Stimulated activated naive CD4-positive, alpha-beta T cell (primary cell): ENCODE measurements at places on chromosomes 16 and 17.

GRCh38 chr16:67279296-67280089 is at the start of gene PLEKHG4:
Gene PLEKHG4 (plus strand): TSS chr16:67279532. CDS start chr16:67280045, 513 bp downstream.
- DNase-seq = peak; percentile 69

DNA sequence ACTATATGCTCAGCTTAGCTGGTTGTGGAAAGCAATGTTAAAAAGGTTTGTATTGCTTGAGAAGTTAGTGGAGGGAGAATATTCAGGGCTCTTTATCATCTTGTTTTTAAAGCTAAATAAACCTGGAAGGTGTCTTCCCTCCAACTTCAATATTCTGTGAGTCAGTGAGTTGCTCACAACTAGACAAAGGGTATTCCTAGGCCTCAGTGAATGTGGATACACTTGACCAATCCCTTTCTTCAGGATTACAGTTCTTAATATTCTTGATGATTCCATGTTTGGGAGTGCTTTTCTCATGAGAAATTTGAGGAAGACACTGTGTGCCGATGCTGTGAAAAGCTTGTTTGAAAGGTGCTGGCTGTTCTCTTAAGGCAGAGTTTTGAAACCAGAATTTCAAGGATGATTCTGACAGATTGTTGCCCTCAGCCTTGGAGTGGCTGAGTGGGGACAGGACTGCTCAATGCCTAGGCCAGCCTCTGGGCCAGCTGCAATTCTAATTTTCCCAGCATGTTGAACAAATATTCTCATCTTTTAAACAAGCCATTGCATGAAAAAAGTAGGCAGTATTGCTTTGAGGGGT is 30.1 kb downstream of the MAP2K4 start:
- no peak for DNase-seq

GRCh38 chr17:48239603-48239995 is 132.0 kb downstream of the SNX11 start:
- no peak for DNase-seq

DNA sequence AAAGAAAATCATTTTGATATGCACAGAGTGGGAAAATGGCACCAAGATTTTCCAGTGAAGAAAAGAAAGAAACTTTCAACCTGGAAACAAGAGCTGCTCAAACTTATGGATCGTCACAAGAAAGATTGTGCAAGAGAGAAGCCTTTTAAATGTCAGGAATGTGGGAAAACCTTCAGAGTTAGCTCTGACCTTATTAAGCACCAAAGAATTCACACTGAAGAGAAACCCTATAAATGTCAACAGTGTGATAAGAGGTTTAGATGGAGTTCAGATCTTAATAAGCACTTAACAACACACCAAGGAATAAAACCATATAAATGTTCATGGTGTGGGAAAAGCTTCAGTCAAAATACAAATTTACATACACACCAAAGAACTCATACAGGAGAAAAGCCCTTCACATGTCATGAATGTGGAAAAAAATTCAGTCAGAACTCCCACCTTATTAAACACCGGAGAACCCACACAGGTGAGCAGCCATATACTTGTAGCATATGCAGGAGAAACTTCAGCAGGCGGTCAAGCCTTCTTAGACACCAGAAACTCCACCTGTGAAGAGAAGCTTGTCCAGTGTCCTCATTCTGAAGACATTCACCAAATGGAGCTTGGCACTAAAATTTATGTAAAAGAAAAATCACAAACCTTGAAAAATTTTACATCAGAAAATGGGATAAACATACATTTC is 12.2 kb downstream of the ZNF75A start:
- DNase-seq = no peak

DNA sequence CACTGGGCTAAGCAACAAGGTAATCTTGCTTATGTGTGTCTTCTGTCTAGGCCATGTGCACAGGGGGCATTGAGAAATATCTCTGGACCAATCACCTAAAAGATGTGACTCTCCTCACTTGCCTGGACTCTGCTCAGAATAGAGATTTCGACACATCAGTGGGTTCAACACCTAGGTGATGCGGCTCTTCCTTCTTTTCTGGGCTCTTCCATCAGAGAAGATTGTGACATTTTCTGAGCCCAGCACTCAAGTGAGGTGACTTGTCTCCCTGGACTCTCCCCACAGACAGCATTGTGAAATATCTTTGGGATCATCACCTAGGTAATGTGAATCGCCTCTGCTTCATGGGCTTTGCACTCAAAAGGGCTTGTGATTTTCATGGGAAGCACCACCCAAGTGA is 1904.1 kb downstream of the TP53TG3F start:
- no peak for DNase-seq

DNA sequence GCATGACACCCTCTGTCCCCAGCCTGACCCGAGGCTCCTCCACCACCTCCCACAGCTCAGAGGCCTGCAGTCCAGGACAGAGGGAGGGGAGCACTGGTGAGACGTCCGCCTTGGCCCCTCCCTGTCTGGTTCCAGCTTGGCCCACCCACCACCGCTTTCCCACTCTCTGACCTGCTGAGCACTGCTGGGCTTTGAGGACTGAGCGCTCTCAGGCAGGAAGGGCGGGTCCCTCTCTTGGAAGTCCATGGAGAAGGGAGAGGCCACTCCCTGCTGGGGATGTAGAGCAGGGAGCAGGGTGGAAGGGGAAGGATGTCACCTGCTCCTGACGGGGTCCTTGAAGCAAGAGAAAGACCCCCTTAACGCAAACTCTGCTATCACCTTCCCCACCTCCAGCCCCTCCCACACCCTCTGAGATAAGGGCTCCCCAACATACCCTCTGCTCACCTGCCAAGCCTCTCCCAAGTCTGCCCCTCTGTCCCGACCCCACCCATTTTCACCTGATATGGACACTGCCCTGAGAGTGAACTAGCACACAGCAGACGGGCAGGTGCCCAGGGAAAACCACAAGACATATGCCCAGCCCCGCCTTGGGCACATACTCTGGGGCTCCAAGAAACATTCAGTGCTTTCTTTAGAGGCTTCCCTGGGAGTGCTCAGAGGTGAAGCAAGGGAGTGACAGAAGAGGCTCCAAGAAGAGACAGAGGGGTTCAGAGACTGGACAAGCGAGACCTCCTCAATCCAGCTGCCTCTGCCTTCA is 1.4 kb downstream of the OSBPL7 start:
- DNase-seq = no peak

- no peak for DNase-seq
Observed at GRCh38 chr17:42453439-42453838, 5.2 kb upstream of the ATP6V0A1 start.

DNA sequence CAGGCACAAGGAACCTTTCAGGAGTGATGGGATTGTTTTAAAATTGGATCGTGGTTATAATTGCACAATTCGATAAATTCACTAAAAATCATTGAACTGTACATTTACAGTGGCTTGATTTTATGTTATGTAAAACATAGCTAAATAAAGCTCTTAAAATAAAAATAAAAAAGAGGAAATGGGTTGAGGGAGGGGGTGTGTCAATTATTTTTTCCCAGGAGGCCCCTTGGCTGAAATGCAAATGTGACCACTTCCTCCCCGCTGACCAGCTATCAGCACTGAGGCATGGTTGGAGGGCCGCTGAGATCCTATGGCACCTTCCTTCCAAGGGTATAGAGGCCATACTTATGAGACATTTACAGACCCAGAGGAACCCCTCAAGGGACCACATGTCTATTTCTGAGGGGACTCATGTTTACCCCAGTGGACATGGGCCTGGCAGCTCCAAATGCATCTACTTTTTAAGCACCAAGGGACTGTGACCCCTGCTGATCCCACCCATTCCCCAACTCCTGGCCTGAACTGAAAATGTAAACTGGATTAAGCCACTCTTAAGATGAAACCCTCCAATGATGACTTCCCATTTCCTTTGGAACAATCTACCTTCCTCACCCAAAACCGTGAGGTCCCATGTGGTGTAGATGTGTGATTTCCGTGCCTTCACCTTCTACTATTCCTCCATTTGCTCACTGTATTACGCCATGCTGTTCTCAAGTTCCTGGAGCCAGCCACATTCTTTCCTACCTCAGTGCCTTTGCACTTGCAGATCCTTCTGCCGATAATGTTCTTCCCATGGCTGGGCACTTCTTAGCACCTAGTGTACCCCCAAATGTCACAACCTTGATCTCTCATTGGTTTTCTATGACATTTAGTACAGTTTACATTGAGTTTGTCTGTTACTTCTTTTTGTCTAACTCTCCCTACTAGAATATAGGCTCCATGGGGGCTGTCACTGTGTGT is 2.8 kb upstream of the IL21R start:
- DNase-seq = no peak

GRCh38 chr16:6852643-6853225 is 479.9 kb upstream of the RBFOX1 start:
- DNase-seq = no peak

DNA sequence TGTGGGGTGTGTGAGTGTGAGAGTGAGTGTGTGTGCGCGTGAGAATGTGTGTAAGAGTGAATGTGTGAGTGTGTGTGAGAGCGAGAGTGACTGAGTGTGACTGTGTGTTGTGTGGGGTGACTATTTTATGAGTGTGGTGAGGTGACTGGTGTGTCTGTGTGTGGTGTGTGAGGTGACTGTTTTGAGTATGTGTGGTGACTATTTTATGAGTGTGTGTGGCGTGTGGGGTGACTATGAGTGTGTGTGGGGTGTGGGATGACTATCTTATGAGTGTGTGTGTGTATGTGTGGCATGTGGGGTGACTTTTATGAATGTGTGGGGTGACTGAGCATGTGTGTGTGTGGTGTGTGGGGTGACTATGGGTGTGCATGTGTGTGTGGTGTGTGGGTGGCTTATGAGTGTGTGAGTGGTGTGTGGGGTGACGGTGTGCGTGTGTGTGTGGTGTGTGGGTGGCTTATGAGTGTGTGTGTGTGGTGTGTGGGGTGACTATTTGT is 152.9 kb upstream of the PLCG2 start:
- DNase-seq = no peak

- no peak for DNase-seq
Observed at GRCh38 chr17:31052187-31052889, 42.4 kb upstream of the NF1 start.

DNA sequence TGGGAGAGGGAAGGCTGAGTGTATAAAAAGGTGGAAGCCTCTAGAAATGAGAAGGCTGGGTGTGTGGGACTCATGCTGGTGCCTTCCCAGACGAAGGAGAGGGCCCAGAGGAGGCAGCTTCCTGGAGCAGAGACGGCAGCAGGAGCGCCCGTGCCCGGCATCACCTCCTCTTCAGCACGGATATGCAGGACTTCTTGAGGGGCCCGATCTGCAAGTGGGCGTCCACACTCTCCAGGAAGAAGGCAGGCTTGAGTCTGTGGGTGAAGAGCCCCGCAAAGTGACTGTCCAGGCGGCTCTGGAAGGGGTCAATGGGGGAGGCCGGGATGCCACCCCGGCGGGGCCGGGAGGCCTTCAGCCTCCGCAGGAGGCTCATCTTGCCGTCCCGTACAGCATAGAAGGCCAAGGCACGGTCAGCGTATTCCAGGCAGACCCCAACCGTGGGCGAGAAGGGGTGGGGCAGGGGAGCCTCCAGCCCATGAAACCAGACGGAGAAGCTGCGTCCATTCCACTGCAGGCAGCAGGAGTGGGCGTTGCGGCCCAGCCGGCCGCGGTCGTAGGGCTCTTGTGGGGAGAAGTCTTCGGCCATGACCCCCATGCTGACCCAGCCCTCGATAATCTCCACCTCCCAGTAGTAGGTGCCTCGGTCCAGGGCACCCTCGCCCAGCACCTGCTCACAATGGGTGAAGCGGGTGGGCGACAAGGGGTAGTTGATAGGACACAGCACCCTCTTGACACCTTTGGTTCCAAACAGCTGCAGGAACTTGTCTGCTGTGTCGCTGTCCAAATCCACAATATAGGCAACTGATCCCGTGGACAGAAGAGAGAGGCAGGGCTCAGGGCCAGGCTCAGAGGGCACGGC is 3.8 kb downstream of the TRIM47 start:
- no peak for DNase-seq

GRCh38 chr17:82517230-82517865 is 2.2 kb upstream of the FOXK2 start:
- DNase-seq = no peak

GRCh38 chr16:2484898-2485508 is 10.1 kb downstream of the TBC1D24 start:
- no peak for DNase-seq

GRCh38 chr16:56019274-56019673 is 144.1 kb upstream of the CES5A start:
- no peak for DNase-seq
